Stomach (tissue), 19 donors: ENCODE measurements at places on chromosomes 7 and 10. TPM values are rescaled to one million over a fixed set of nuclear protein-coding genes. Genes with fewer than 3 reads are reported as not detected.

The A1CF gene
- polyA plus RNA-seq = 0.46 TPM

The APBB1IP gene
- 3.7 TPM for polyA plus RNA-seq

The CALML3 gene
- polyA plus RNA-seq = not detected

The USP6NL gene
- 4.7 TPM for polyA plus RNA-seq

The ANKRD30A gene
- not detected for polyA plus RNA-seq

The TFEC gene
- 1.4 TPM for polyA plus RNA-seq

The PAX4 gene
- not detected for polyA plus RNA-seq

The PWWP2B gene
- polyA plus RNA-seq = 14.2 TPM

The RBM20 gene
- polyA plus RNA-seq = not detected

The DNAJC9 gene
- polyA plus RNA-seq = 13.8 TPM

The CDHR1 gene
- polyA plus RNA-seq = 0.06 TPM

The ASZ1 gene
- polyA plus RNA-seq = not detected

The ACTR3C gene
- polyA plus RNA-seq = 7.0 TPM

The NUTM2A gene
- polyA plus RNA-seq = 1.3 TPM

The UPK3B gene
- 4.0 TPM for polyA plus RNA-seq

The UBN2 gene
- 1.00 TPM for polyA plus RNA-seq

The DRGX gene
- polyA plus RNA-seq = not detected
